Effector CD8-positive, alpha-beta T cell (primary cell): ENCODE measurements at places on chromosomes 12 and 14.

GRCh38 chr14:91273885-91274273 lies 29.4 kb upstream of the GPR68 start:
- DNase-seq, result no peak

GRCh38 chr14:100762089-100762515 lies 35.4 kb downstream of the DLK1 start:
- no peak for DNase-seq

GRCh38 chr14:100604121-100604501 lies 16.9 kb upstream of the BEGAIN start:
- no peak for DNase-seq

GRCh38 chr12:72141381-72141780 lies 130.8 kb upstream of the TRHDE start:
- no peak for DNase-seq

- peak; percentile 45 for DNase-seq
Observed at GRCh38 chr14:93103392-93104080, 12.2 kb downstream of the ITPK1 start.

GRCh38 chr12:107564946-107565345 lies 120.7 kb upstream of the PWP1 start:
- DNase-seq, result no peak

DNA sequence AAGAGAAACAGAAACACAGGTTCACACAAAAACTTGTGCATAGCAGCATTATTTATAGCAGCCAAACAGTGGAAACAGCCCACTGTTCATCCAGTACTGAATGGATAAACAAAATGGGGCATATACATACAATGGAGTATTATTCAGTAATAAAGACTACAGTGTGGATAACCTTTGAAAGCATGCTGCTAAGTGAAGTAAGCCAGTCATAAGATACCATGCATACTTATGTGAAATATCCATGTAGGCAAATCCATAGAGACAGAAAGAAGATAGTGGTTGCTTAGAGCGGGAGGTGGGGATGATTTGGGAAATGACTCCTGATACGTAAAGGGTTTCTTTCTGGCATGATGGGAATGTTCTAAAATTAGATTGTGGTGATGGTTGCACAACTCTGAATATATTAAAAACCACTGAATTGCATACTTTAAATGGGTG lies 99.4 kb downstream of the CRADD start:
- no peak for DNase-seq

DNA sequence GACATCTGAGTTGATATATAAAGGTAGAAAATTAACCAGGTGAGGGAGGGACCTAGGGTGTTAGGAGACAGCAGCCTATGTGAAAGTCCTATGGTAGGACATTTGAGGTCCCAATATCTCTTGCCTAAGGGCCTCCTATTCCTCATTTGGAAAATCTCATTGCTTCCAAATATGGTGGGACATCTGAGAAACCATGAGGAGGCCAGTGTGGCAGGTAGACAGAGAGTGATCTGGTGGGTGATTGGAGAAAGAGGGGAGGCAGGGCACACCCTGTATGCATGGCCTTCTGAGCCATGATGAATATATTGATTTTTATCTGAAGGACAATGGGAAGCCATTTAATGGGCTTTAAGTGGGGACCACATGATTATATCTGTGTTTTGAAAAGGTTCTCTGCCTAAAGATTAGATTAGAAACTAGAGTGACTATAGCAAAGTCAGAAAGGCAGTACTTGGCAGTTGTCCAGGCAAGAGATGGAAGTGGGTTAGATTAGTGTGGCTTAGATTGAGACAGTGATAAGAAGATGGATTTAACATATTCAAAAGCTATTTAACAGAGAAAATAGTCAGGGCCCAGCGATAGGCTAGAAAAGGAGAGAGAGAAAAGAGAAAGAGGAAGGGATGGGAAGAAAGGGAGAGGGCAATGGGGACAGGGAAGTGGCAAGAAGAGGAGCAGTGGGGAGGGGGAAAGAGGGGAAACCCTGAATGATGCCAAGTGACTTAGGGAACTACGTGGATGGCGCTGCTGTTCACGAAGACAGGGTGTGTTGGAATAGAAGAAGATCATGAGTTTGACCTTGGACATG lies 237.2 kb upstream of the SRRM4 start:
- DNase-seq, result no peak

- DNase-seq, result no peak
Observed at GRCh38 chr12:116694653-116695463, 43.0 kb downstream of the SPRING1 start.

DNA sequence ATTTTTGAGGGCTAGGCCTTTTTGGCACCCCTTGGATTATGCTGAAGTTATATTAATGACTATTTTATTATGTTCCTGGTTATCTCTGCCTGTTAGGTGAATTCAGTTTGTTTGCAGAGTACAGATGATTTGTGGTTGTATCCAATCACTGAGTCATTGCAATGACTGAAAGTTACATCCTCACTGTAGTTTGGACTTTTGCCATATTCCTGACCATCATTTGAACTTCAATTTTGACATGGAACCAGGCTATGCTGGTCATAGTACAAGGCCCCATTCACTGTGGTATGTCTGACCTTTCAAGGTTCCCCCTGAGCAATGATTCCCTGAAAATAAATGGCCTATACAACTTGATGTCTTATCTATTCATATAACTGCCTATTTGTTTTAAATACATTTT lies 621.0 kb downstream of the CCER1 start:
- DNase-seq, result no peak

- no peak for DNase-seq
Observed at GRCh38 chr12:130485291-130486145, 147.8 kb downstream of the PIWIL1 start.

- DNase-seq, result no peak
Observed at GRCh38 chr12:51049525-51049924, 1.4 kb downstream of the LETMD1 start.

GRCh38 chr14:95234426-95234825 lies 77.1 kb upstream of the DICER1 start:
- no peak for DNase-seq

- no peak for DNase-seq
Observed at GRCh38 chr14:20522332-20522731, 17.0 kb downstream of the RNASE10 start.

GRCh38 chr14:78673845-78674244 lies 503.7 kb downstream of the NRXN3 start:
- DNase-seq, result no peak

DNA sequence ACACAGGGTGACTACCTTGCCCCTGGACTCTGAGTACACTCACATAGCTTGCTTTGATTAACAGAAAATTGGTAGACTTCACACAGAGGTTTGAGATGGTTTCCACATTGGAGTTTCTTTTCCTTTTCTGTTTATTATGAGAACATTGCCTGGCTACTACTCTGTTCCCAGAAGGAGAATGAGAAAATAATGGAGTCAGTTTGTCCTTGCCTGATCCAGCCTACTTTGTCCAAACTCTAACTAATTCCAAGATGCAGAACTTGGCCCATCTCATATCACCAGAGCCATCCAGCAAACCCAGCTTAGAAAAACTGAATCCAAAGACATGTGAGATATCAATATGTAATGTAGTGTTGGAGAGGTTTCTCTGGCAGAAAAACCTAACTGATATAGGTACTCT lies 20.4 kb downstream of the TAS2R50 start:
- no peak for DNase-seq

DNA sequence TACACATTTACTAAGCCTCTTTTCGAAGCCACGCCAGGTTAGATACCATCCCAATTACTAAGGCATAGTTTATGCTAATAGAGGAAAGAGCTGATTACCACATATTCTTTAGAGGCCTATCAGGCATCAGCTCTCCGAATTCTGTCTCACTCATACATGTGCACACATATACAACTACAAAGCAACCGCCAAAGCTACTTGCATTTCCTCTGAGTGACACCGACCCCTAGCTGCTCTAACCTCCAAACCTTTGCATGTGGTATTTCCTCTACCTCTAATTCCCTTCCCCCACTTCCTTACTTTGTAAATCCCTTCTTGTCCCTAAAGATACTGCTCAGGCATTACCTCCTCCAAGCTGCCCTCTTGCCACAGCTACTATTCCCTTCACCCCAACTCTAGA lies 107.2 kb downstream of the DUSP6 start:
- no peak for DNase-seq

DNA sequence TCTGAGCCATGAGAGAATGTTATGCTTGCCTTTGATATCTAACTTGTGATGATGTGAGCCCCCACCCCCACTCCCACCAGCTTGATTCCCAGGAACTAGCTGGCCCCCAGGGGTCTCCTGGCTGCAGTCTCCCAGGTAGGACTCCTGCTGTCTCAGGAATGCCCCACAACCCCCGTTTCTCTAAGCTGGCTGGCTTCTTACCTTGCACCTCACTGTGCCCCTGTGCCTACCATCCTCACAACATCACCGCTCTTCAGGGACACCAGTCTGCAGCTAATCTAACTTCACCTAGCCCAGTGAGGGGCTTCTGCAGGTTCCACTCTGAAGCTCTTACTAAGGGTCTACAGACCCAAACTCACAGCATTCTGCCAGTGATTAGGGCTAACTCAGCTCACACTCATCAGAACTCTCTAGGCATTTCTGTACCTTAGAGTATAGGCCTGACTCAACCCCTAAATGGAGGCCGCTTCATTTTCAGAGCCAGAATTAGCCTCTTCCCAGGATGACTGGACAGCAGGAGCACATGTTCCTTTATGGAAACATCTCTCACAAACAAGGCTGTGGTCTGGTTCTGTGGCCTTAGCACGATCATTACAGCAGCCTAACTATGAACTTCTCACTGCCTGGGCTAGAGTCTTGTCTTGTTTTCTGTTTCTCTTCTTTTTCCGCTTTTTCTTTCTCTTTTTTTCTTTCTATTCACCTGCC lies 72.8 kb upstream of the IFNG-AS1 start:
- DNase-seq, result no peak

DNA sequence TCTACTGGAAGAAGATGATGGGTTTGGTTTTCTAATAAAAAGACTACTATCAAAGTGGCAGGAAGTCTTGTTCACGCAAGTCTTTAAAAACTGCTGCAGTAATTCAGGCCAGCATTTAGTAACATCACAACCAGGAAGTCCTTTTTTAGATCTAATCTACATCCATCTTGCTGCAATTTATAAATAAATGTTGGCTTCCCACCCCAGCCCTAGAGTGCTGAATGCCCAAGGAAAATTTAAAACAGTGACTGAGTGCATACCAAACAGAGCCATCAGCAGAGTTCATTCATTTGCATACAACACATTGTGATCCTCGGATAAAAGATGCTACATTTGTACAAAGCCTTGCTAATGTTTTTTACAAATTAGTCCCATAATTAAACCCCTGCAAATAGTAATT lies 72.1 kb downstream of the PHLDA1 start:
- DNase-seq, result no peak

DNA sequence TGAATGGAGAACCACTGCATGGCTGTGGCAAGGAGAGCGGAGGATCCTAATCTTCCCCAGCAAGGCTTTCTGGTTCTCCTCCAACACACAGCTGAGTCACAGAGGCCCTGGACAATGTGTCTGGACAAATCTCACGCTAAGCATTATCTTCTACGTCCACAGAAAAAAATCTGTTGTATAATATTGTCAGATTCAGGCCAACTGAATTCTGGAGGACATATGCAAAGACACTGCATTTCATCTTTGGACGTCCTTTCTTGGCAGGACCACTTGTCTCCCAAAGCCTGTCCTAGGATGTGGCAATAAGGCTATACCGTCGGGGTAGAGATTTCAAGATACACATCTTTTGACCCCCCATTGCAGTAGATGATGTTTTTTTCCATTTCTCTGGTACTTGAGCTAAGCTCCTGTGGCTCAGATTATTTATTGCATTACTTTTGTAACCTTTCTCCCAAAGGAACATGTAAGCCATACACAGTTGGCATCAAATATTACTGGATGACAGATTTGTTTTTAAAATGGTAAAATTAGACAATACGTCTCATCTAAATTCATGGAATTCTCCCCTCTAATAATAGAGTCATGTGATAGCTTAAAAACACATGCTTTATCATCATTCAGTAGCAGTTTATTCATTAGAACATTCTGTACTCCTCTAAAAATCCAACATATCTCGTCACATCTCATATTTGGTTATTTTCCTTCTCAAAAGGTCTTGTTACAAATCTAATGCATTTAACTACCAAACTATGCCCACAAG lies 19.4 kb downstream of the LMO3 start:
- no peak for DNase-seq

GRCh38 chr14:85279407-85279806 lies 250.5 kb upstream of the FLRT2 start:
- DNase-seq, result no peak

DNA sequence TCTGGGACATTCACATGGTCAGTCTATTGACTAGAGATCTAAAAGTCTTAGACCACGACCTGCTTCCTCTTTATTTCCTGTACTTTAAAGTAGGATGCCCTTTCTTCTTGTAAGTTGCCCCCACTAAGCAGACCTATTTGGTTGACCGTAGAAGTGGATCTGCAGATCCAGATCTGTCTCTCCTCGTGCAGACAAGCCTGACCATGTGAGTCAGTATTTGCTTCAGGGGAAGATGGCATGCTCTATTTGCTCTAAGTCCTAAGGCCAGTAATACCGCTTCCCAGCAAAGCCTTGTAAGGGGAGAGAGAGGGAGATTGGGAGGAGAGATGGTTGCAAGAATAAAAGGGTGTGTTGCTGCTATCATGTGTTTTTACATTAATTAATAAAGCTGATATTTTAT lies 46.8 kb downstream of the KCNC2 start:
- no peak for DNase-seq

DNA sequence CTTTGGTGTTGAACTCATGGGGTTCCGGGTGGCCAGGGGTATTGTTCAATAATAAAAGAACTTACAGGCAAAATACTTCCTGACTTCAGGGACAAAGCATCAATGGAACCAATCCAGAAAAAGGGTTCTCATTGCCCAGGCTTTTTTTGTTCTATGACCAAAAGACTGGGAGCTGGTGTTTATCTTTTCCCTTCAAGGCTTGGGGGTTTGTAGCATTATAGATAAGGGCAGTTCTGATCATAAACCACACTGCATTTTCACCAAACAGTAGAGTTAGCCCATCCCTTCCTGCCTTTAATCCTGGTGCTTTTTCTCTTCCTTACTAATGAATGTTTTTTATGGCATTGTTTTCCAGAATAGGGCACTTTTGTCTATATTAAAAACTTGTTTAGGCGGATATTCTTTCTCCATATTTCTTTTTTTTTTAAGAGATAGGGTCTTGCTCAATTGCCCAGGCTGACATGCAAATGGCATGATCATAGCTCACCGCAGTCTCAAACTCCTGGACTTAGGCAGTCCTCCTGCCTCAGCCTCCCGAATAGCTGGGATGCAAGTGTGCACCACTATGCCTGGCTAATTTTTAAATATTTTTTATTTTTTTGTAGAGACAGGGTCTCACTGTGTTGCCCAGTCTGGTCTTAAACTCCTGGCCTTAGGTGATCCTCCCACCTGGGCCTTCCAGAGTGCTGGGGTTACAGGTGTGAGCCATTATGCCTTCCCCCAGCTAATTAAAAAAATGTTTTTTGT lies 9.7 kb downstream of the FUT8 start:
- DNase-seq, result no peak

GRCh38 chr12:32448586-32448985 lies 49.2 kb downstream of the FGD4 start:
- DNase-seq, result no peak

DNA sequence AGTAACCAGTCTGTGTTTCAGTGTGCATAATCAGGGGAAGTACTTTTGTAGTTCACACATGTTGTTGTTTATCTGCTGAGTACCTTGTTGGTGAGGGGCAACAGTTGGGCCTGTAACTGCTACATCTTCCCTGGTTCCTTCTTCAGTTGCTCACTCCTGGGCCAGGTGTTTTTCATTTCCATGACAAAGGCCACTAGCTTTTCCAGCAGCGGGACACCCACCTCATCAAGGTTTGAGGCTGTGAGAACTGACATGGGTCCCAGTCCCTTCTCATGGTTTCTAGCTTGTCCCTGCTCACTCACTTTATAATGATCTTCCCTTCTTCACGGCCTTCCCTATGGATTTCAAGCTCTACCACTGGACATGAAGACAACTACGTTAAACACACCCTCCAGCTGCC lies 1.5 kb upstream of the NOXRED1 start:
- no peak for DNase-seq
